Lower lobe of right lung (tissue), 2 donors: ENCODE measurements at places on chromosomes 3 and 15. TPM values are rescaled to one million over a fixed set of nuclear protein-coding genes. Genes with fewer than 3 reads are reported as not detected.

- DNase-seq = no peak
Observed at GRCh38 chr3:84906065-84906464, 52.7 kb upstream of the CADM2 start.

- no peak for DNase-seq
Observed at GRCh38 chr15:77599357-77599756, 33.4 kb downstream of the LINGO1 start.

DNA sequence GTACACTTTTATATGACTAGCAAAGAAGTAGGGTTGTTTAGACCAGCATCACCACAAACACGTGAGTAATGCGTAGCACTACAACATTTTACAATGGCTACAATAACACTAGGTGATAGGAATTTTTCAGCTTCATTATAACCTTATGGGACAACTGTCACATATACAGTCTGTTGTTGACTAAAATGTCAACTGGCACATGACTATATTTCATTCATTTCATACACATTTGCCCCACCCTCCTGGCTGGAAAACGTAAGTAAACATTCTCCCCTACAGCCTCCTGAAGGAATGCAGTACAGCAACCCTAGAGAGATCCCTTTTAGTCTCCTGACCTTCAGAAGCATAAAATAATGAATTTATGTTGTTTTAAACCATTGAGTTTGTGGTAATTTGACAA, 16.2 kb downstream of the RIOX2 start:
- DNase-seq = no peak

- no peak for DNase-seq
Observed at GRCh38 chr15:52651868-52652267, 27.3 kb downstream of the ATOSA start.

GRCh38 chr15:99121691-99122410, 17.0 kb downstream of the SYNM start:
- no peak for DNase-seq

DNA sequence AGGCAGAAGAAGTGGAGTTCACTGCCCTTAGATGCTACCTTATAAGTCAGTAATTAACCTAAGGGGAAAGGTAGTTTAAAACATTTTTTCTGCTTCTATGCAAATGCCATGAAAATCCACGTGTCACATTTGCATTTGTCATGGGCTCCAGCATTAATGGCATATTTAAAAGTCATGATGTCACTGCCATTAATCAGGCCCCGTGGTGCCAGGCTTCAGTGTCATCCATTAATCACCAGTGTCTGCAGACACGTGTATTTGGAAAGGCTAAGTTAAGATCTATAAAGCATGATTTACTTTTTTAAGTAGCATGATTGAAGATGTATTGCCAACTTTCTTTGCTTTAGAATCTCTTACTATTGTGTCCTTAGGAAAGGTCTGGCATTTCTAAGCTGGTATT, 857.8 kb downstream of the TUSC7 start:
- DNase-seq = no peak

DNA sequence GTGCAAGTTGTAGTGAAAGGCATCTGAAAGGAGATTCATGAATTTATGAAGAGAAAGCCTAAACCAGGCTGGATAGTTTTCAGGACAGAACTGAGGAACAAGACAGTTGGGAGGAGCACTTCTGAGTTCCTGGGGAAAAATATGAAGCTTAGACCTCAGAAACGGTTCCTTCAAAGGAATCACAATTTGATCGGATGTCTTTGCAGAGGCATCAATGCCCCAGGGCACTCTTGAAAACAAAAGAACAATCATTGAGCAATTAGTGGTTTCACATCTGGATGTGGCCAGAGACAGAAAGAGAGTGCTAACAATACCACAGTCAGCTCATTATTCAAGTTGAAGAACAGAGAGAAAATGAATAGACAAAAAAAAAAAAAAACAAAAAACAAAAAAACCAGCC, 86.2 kb downstream of the KLF13 start:
- DNase-seq = no peak

DNA sequence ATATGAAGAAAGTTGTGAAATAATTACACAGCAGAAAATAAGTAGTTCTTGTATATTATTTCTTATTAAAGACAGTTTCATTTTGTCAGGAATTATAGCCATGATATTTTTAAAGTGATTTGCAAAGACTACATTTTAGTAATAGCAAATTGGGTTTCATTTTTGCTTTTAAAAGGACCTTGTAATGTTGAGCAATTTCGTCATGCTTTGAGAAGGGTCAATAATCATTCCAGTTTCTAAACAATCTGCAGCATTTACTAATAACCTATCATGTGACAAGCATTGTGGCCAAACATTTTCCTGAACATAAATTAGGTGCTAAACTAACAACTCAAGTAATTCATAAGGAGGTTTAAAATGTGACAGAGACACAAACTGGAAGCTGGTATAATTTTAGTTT, 214.4 kb upstream of the CBLB start:
- DNase-seq = no peak

The CAMKV gene
- not detected for total RNA-seq

The MINAR1 gene
- total RNA-seq = 0.30 TPM

The NLGN1 gene
- 3.9 TPM for total RNA-seq

The EXD1 gene
- total RNA-seq = not detected
